ENCODE measurements at places on chromosomes 13 and 19.

GRCh38 chr19:44993526-44993925 is 7.7 kb upstream of the RELB start:
- no peak for DNase-seq

DNA sequence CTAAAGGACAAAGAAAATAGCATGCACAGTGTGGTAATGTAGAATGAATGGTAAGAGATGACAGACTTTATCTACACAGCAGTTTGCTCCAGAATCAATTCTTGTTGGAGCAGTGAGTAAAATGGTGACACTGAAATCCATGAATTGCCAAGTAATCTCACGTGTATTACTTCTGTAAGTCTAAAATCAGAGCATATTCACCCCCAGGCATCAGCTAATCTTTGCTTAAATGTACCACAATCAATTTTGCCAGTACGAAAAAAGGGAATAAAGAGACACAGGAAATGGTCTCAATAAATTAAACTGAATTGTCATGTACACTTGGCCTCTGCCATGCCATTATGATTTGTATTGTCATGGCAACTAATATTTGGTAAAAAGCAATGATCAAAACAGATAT is 294.2 kb downstream of the PCDH17 start:
- DNase-seq = no peak

DNA sequence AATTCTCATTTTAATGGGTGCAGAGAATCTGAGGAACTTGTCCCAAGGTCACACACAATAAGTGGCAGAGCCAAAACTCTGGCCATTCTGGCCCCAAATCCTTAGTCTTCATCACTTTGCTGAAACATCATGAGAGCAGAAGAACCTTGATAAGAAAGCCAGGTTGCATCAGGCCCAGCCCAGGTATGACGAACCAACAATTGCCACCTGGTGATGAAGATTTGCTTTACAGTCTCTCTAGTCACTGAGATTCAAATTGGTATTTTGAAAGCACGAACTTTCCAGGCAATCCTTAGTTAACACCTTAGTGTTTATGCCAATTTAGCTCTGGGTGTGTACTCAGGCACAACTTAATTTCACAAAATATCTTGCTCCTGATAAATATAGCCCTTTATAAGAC is 502.7 kb upstream of the HTR2A start:
- DNase-seq = no peak

DNA sequence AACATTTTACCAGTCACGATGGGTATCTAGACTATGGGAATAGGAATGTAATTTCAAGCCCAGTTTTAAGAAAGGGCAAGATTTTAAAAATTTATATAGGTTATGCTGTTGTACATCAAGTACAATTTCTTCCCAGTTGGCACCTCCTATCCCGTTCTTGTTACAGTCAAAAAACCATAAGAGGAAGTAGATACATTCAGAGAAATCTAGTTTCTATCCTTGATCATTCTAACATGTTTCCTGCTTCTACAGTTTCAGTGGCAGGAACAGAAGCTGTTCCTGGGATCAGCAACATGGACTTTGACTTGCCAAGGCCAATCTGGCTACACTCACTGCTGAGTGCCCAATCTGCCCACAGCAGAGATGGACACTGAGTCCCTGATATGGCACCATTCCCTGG is 14.7 kb upstream of the FPR3 start:
- no peak for DNase-seq

GRCh38 chr13:57784633-57785032 is 153.1 kb downstream of the PCDH17 start:
- DNase-seq = no peak

- no peak for DNase-seq
These were observed 19.9 kb downstream of the ZFP30 start for GRCh38 chr19:37635076-37636056.

GRCh38 chr13:61935710-61936109 is 520.1 kb upstream of the PCDH20 start:
- DNase-seq = no peak

DNA sequence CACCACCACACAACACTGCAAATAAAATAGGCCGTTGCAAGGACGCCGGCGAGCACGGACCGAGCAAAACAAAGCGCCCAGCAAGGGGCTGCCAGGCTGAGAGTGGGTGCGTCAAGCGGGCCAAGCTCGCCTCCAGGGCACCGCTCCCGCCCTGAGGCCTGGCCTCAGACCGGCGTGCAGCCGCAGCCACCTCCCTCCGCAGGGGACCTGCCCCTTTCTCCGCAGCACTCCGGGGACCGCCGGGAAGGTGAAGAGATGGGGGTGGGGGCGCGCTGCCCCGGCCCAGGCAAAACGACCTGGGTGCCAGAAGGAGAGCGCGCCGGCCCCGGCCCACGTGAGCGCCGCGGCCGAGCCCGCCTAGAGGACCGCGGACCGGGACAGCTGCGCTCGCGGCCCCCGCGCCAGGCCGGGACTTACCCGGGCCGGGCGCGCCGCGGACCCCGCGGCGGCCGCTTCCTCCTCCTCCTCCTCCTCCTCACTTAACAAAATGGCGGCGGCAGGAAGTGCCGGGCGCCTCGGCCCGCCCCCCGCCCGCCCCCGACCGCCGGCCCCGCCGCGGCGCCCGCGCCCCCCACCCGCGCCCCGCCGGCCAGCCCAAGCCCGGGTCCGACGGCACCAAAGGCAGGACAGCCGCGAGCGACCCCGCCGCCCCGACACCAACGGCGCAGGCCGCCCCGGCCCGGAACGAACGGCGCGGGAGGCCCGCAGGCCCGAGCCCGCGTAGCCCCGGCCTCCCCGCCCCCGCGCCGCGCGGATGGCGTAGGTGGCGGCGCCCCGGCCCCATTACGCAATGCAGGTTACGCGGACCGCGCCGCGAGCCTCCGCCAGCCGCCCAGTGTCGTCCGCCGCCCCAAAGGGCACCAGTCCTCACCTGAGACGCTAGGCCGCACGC is 674 bp downstream of the BRD4 start:
- DNase-seq = peak; percentile 14

- DNase-seq = no peak
These were observed 15.8 kb downstream of the ZNF574 start for GRCh38 chr19:42091742-42092141.

GRCh38 chr13:97889803-97890202 is 63.7 kb upstream of the IPO5 start:
- DNase-seq = no peak

GRCh38 chr19:43699506-43700394 is 16.1 kb upstream of the IRGC start:
- DNase-seq = no peak

GRCh38 chr19:44742330-44743061 is 6.0 kb upstream of the BCL3 start:
- DNase-seq = no peak

DNA sequence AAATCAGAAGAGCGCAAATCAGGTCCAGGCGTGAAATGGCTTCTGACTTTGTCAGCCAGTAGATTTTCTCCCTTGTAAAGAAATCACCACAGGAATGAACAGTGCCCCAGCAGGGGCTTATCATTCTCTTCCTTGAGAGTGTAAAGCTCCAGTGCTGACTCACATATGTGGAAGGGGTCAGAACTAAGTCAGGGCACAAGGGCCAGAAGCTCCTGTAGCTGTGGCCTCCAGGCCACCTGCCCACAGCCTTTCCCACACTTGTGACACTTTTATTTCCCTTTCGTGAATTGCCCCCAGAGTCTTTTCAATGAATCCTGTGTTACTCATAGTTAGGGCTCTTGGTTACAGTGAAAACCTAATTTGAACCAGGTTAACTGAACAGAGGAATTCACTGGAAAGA is 99.6 kb downstream of the SUCLA2 start:
- no peak for DNase-seq

DNA sequence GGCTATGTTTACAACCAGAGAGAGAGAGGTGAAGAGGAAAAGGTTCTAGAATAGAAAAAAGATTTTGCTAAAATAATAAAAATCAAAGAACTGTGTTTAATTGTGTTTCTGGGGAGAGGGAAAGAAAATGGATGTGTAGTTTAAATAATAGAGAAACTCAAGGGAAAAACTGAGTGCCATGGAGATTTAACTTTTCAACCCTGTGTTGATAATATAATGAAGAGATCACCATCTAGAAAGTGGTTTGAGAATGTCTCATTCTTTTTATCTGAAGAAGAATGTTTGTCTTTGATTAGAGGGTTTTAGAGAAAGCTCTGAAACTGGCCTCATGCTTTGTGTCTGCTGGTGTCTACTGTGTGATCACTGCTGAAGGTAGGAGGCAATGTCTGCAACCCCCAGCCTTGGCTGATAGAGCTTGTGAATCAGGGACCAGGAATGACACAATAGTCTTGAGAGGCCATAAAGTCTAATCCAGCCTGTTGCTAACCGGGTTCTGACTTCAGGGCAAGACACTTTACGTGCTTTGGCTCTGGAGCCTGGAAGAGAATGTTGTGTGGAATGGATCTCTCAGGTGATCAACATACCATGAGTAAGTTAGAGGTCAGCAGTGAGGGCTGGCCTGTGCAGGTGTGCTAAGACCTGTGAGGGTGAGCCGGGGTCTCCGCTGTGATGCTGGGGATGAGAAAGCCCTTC is 5.4 kb downstream of the COL4A2 start:
- DNase-seq = no peak

GRCh38 chr13:50910485-50910805 is 854 bp downstream of the RNASEH2B start:
- no peak for DNase-seq
